ENCODE measurements at places on chromosomes 7 and 10.

- DNase-seq = no peak
These were observed 517.1 kb downstream of the RPS24 start for GRCh38 chr10:78550716-78551115.

DNA sequence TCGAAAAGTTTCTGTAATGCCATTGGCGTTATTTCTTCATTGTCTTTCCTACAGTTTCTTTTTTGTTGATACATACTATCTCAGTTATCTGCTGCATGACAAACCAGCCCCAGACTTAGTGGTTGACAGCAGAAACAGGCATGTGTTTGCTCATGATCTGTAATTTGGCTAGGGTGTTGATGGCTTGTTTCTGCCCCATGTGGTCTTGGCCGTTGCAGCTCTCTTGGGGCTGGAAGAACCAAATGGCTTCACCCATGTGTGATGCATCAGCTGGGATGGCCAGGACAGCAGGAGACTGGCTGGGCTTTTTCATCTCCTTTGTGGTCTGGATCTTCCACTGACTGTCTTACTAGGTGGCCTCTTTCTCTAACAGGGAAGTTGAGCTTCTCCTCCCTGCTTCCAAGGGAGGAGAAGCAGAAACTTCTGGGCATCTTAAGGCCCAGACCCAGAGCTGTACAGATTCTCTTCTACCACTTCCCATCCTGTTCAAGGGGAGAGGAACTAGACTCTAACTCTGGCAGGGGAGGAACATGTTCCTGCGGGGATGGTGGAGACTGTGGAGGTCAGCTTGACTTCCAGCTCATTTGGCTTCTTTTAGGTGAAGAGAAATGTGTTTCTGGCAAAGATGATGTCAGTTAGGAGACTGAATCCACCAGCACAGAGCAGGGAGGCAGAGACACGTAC lies 89.3 kb downstream of the FANK1 start:
- no peak for DNase-seq

DNA sequence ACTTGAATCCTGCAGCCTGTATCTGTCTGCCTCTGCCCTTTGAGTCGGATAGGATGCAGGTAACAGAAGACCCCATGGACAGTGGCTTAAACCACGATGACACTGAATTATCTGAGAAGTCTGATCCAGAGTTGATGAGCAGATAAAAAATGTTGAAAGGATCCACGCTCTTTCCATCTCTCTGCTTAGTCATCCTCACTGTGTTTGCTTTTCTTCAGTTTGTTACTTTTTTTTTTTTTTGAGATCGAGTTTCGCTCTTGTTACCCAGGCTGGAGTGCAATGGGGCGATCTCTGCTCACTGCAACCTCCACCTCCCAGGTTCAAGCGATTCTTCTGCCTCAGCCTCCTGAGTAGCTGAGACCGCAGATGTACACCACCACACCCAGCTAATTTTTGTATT lies 36.9 kb upstream of the GOLGA7B start:
- no peak for DNase-seq

- DNase-seq = no peak
These were observed 43.2 kb upstream of the LRGUK start for GRCh38 chr7:134083766-134084487.

- no peak for DNase-seq
These were observed 19.8 kb downstream of the KBTBD2 start for GRCh38 chr7:32871624-32872371.

- DNase-seq = no peak
These were observed 46.5 kb downstream of the AMPH start for GRCh38 chr7:38584443-38585210.

- no peak for DNase-seq
These were observed 30.5 kb downstream of the PLXNA4 start for GRCh38 chr7:132545756-132546155.

DNA sequence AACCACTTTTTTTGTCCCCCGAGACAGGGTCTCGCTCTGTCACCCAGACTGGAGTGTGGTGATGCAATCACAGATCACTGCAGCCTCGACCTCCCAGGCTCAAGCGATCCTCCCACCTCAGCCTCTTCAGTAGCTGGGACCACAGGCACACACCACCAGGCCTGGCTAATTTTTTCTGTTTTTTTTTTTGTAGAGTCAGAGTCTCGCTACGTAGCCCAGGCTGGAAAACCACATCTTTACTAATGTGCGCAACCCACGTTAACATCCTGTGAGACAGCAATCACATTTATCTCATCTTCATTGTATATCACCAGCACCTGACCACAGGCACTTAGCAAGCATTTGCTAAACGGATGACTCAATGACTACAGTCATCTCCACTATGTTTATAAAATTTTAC lies 77.8 kb upstream of the ATP6V0A4 start:
- no peak for DNase-seq

DNA sequence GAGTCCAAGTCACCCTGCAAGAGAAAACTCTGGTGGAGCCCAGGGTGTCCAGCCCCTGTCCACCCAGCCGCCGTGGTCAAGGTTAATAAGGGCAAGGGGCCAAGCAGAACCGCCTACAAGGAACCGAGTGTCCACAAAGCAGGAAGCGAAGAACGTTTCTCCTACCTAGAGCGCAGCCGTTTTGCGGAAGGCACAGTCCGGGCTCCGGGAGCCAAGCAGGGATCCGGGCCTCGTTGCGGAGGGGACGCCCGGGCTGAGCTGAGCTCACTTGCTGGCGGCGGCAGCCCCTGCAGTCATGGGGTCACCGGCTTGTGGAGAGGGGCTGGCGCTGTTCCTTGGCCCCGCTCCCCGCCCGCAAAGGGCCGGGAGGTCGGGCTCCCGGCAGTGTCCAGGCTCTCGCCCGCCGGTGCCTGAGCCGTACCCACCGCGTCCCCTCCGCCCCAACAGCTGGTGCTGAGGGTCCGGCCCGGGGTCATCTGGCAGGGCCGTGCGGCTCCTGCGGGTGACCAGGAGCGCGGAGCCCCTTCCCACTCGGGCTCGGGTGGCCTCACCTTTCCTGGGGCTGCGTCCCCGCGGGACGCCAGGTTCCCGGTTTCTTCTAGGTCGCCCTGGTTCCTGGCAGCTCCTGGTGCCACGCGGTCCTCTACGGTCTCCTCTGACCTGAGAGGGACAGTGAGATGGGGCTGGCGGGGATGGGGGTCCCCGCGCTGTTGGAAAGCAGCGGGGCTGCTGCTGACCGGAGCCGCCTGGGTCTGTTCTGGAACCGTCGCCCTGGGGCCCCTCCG lies 14.0 kb upstream of the ZNF273 start:
- peak; percentile 71 for DNase-seq

- DNase-seq = no peak
These were observed 178.5 kb downstream of the NRP1 start for GRCh38 chr10:33155720-33156638.

- no peak for DNase-seq
These were observed 30.5 kb downstream of the IPMK start for GRCh38 chr10:58237014-58237834.

GRCh38 chr7:72266771-72267170 lies 145.4 kb downstream of the CALN1 start:
- DNase-seq = no peak

- peak; percentile 81 for DNase-seq
These were observed 23.6 kb downstream of the GNA12 start for GRCh38 chr7:2820508-2820934.

GRCh38 chr7:92874567-92874966 lies 38.2 kb upstream of the CDK6 start:
- DNase-seq = no peak

- DNase-seq = no peak
These were observed 27.7 kb downstream of the ZMIZ1 start for GRCh38 chr10:79096514-79096913.

DNA sequence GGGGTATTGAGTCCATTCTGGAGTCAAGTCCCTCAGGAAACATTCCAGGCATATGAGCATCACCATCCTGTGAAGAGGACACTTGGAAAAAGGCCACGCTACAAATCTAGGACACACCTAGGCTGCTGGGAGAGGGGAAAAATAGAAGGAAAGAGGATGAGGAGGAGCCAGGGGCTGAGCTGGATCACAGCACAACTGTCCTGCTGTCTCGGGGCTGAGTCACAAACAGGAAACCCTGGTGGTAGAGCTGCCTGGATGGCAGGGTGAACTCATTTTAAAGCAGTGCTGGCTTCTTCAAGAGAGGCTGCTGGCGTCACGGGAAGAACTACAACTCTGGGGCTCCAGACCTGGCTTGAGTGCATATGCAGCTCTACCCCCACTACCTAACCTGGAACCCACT lies 151.5 kb downstream of the RNF216 start:
- DNase-seq = no peak

DNA sequence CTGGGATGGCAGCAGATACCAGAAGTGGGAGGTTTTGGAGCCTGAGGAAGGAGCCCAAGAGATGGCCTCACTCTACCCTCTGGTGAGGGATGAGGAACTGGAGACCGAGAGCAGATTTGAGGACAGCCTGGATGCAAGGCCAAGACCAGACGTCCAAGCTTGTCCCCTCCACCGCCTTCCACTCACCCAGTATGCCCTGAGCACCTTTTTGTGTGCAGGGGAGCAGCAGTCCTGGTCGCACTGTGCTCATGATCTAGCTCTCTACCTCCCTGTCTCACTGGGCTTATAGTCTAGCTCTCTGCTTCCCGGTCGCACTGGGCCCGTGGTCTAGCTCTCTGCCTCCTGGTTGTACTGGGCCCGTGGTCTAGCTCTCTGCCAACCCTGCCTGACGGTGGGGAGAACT lies 33.6 kb upstream of the CHST15 start:
- DNase-seq = no peak

DNA sequence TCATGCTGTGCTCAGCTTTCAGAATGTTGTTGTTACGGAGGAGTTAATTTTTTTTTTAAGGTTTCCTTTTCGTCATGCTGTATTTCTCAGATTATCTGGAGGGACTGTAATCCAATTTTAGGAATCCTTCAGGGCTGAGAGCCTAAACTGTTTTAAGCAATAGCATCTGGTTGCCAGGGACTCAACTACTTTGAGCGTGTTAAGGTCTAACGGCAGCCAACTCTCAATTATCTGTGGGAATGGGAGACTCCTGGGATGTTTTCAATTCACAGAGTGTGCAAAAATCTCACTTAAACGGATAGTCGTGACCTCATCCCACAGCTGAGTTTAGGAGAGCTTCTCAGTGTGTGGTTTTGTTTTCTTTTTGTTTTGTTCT lies 291.7 kb downstream of the AUTS2 start:
- DNase-seq = no peak

GRCh38 chr10:78744491-78745090 lies 324.2 kb upstream of the ZMIZ1 start:
- DNase-seq = no peak

DNA sequence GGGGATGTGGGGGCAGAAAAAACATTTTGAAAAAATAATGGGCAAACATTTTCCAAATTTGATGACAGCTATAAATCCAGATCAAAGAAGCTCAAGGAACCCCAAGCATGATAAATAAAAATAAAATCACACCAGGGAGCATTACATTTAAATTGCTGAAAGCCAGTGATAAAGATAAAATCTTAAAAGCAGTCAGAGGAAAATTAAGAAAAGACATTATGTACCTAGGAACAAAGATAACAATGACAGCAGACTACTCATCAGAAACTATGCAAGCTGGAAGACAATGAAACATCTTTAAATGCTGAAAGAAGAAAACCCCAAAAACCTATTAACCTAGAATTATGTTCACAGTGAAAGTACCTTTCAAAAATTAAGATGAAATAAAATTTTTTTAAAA lies 23.3 kb downstream of the NEUROG3 start:
- DNase-seq = no peak

DNA sequence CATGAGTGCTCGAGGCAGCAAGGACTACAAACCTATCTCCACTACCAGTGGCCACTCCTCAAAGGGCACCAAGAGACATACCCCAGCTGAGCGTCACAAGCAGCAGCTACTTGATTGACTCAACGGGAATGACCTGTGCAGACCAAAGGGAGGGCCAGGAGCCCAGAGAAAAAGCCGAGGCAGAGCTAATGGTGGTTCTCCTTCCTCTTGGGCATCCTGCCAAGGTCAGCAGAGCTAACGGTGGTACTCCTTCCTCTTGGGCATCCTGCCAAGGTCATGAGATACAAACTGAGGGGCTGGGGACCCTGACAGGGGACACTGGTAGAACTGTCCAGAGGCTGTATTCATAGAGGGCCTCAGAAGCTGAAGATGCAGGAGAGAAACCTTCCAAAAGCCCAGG lies 60.4 kb downstream of the FAM53B start:
- DNase-seq = no peak

- no peak for DNase-seq
These were observed at the start of gene MCMBP for GRCh38 chr10:119872610-119872859. Gene MCMBP (minus strand): TSS chr10:119872843. CDS start chr10:119872584, 259 bp downstream.

- no peak for DNase-seq
These were observed 57.4 kb upstream of the MXI1 start for GRCh38 chr10:110150046-110150445.

DNA sequence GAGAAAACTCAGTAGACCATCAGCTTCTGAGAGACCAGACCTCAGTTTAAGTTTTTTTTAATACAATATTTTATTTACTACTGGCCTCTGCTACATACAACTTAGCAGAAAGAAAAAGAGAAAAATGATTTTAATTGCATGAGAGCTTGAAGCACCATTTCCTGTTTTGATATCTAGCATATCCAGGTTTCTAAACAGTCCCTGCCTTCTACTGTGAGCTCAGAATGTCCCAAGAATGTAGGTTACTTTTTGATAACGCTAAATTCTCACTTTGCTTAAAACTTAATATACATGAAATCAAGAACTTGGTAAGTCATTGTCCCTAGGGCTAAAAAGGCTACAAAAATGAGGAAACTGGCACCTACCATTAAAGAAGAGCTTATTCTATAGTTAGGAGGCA lies 7.0 kb downstream of the TMEM243 start:
- DNase-seq = no peak

GRCh38 chr10:49739426-49739825 lies 22.7 kb downstream of the OGDHL start:
- no peak for DNase-seq

DNA sequence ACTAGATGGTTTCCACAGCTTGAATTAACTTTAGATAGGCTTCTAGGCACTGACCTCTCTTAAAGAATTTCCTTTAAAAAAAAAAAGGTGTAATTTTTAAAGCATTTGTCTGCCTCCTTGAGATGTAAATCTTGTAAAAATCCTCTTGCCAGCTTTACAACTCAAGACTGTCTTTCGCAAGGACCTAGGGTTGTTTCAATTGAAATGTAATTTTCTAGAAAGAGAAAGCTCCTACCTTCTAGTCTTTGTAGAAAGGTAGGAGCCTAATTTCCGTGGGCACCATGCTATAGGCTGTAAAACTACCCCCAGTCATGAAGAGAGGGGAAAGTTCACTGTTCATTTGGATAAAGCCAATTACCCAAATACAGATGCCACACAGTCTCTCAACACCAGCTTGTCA lies 228.8 kb upstream of the TMEM229A start:
- no peak for DNase-seq
